ENCODE measurements at places on chromosomes 1 and 21.

- DNase-seq, result no peak
Measured at GRCh38 chr1:24555591-24556413, at the start of gene NCMAP. Gene NCMAP, plus strand, starts transcription at chr1:24556087. Its CDS starts 39,344 bp downstream, at chr1:24595431.

GRCh38 chr1:90400131-90400530, 317.0 kb downstream of the BARHL2 start:
- DNase-seq, result no peak

GRCh38 chr21:43865540-43866259, 677 bp downstream of the AGPAT3 start:
- DNase-seq, result peak; percentile 14

- no peak for DNase-seq
Measured at GRCh38 chr1:44819196-44819607, 10.9 kb downstream of the BTBD19 start.

DNA sequence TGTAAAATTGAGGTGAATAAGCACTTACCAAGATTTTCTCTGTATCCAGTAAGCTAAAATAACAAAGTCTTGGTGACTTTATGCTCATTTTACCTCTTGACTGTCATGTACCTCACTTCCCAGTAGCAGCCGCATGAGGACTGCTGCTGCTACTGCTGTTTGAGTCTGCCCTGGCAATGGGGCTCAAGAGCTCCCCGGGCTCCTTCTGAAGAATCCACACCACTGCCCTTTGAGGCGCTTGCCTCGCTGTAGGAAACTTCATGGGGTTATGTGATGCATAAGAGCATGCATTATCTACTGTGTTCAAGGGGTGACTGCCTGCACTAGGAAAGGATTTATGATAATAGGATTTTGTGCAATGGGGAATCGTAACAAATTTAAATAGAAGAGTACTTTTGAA, 113.5 kb downstream of the NTNG1 start:
- DNase-seq, result no peak

- peak; percentile 53 for DNase-seq
Measured at GRCh38 chr1:25819491-25820246, at the start of gene MTFR1L. Gene MTFR1L, plus strand, starts transcription at chr1:25819954. Its CDS starts 3,151 bp downstream, at chr1:25823105.

DNA sequence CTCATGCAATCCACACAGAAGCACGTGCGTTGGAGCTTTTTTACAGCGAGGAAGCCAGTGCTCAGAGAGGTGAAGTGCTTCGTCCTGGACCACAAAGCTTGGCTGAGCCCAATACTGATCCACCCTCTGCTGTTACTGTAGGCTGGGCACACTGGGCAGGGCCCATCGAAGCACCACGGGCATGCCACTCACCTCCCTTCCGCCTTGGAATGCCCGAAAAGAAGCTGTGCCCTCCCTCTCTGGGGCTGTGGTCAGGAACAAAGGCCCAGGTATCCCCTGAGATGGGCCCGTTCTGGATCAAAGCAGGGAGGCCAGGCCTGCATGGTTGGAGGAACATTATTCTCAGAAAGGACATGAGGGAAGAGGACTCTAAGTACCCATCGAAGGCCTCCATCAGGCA, 206.7 kb upstream of the C1orf174 start:
- no peak for DNase-seq

- peak; percentile 55 for DNase-seq
Measured at GRCh38 chr1:182446033-182446669, 3.8 kb upstream of the RGSL1 start.

Data from LHCN-M2 (cell line).